ENCODE measurements at places on chromosomes 1 and 21.

GRCh38 chr1:196178083-196178635, 430.1 kb downstream of the KCNT2 start:
- no peak for DNase-seq

- no peak for DNase-seq
Measured at GRCh38 chr1:63975481-63975880, 201.7 kb downstream of the ROR1 start.

DNA sequence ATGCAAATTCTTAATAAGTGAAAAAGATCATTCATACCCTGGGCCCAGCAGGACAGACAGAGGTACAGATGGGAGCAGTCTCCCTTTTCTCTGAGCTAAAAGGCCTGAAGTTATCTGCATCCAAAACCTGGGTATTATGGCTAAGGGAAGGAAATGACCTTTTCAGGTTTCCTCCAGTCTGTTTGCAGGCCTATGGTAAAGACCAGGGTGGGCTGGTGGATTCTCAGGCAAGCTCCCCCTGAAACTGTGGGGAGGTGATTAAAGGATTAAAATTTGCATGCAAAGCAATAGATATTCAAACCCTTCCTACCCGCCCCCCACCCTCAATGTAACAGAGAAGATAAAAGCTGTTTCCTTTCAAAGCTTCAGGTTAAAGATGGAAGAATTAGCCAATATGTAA, 471.8 kb upstream of the RUNX1 start:
- no peak for DNase-seq

DNA sequence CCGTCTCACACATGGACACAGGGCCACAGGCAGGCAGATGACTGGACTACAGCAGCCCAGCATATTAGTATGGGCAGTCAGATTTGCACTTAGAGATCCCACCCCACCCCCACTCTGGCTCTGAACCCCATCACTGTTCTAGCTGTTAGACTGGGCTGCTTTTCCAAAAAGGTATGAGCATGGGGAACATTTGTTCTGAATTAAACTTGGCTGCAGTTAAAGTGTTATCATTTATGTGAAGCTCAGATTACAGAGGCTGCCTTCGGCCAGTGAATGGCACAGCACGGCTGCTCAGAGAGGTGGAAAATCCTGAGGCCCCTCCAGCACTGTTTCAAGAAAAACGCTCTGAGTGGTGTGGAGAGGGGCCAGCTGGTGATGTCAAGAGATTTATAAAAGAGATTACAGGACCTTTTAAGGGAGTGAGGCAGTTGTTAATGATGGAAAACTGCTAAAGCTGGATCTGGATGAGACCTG, 6.9 kb upstream of the NOS1AP start:
- DNase-seq, result no peak

DNA sequence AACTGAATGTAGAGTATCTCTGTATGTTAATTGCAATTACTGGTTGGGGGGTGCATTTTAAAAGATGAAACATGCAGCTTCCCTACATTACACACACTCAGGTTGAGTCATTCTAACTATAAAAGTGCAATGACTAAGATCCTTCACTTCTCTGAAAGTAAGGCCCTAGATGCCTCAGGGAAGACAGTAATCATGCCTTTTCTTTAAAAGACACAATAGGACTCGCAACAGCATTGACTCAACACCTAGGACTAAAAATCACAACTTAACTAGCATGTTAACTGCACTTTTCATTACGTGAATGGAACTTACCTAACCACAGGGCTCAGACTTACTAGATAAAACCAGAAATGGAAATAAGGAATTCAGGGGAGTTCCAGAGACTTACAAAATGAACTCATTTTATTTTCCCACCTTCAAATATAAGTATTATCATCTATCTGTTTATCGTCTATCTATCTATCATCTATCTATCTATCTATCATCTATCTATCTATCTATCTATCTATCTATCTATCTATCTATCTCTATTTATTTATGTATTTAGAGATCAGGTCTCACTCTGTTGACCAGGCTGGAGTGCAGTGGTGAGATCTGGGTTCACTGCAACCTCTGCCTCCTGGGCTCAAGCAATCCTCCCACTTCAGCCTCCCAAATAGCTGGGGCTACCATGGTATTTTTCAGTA, 47.8 kb downstream of the CHML start:
- DNase-seq, result no peak

- DNase-seq, result no peak
Measured at GRCh38 chr1:19110257-19110927, 99.7 kb downstream of the UBR4 start.

- no peak for DNase-seq
Measured at GRCh38 chr1:153611356-153611755, 1.6 kb downstream of the S100A16 start.

- no peak for DNase-seq
Measured at GRCh38 chr1:228185641-228185965, 20.0 kb downstream of the IBA57 start.

GRCh38 chr1:12595757-12596006, 22.3 kb downstream of the DHRS3 start:
- no peak for DNase-seq

- no peak for DNase-seq
Measured at GRCh38 chr1:22636353-22636752, at the start of gene C1QA. Gene C1QA (plus strand): TSS chr1:22636628. CDS start chr1:22637617, 989 bp downstream.

GRCh38 chr1:181910905-181911304, 150.6 kb downstream of the ZNF648 start:
- DNase-seq, result no peak

DNA sequence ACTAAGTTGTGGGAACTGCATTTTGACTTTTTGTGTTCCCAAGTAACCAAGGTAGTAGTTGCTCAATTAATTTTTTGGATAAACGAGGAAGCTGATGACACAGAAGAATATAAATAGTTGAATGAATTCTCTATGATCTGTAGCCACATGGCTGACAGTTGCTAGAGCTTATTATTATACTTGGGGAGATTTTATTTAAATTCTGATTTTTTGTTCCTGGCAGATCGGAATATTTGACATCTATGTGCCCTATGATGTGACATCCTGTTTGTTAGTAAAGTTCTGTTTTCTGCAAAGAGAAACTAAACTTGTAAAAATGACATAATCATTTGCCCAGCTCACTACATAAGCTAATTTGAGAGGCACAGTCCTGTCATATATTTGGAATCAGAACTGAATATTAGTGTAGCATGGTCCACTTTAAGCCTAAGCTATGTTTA, 9.7 kb upstream of the LYST start:
- no peak for DNase-seq

GRCh38 chr1:110829955-110830553, 42.9 kb upstream of the CD53 start:
- no peak for DNase-seq

DNA sequence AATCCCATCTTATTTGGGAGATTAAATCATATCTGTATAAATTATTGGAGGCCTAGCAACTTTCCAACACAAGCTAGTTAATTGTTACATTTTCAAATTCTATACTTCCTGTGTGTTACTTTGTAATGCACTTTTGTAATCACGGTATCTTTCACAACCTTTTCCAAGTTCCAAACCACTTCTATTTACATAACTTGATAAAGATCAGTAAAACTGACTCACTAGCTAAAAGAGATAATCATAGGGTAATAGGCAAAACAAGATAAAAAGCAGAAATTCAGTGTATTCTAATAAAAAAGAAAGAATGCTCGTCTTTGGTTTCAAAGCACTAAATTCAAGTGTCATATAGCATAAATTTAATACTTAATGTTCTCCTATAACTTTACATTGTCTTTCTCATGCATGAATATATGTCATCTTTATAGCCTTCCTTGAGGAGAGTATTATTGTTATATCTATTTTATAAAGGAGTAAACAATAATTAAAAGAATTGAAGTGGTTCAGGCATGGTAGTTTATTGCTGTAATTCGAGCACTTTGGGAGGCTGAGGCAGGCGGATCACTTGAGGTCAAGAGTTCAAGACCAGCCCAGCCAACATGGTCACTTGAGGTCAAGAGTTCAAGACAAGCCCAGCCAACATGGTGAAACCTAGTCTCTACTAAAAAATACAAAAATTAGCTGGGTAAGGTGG, 66.4 kb downstream of the RGS13 start:
- DNase-seq, result no peak

GRCh38 chr1:208175508-208175895, 68.7 kb downstream of the PLXNA2 start:
- DNase-seq, result no peak

GRCh38 chr21:25904044-25904695, 169.4 kb downstream of the GABPA start:
- DNase-seq, result no peak

GRCh38 chr1:30058970-30059369, 664.4 kb downstream of the MATN1 start:
- no peak for DNase-seq

GRCh38 chr1:25758466-25759070, 41.4 kb upstream of the SELENON start:
- no peak for DNase-seq

GRCh38 chr1:186536273-186536890, 75.5 kb upstream of the PDC start:
- no peak for DNase-seq

DNA sequence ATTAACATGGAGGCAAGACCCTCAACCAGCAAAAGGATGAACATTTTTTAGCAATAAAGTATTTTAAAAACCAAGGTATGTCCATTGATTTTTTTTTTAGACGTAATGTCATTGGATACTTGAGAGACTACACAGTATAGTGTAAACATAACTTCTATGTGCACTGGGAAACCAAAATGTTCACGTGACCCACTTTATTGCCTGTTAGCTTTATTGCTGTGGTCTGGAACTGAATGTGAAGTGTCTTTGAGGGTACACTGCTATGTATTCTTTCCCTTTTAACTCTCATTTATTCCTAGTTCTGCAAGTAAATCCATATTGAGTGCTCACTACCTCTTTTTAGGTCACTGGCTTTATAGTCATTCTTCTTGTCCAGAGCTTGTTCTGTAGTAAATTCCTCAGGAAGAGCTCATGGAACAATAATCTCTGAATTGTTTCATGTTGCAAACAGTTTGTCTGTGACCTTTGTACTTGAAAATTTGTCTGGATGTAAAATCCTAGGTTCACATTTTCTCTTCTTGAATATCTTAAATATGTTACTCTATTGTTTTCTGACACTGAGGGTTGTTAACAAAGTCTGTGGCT, 20.6 kb downstream of the ABCD3 start:
- DNase-seq, result no peak

DNA sequence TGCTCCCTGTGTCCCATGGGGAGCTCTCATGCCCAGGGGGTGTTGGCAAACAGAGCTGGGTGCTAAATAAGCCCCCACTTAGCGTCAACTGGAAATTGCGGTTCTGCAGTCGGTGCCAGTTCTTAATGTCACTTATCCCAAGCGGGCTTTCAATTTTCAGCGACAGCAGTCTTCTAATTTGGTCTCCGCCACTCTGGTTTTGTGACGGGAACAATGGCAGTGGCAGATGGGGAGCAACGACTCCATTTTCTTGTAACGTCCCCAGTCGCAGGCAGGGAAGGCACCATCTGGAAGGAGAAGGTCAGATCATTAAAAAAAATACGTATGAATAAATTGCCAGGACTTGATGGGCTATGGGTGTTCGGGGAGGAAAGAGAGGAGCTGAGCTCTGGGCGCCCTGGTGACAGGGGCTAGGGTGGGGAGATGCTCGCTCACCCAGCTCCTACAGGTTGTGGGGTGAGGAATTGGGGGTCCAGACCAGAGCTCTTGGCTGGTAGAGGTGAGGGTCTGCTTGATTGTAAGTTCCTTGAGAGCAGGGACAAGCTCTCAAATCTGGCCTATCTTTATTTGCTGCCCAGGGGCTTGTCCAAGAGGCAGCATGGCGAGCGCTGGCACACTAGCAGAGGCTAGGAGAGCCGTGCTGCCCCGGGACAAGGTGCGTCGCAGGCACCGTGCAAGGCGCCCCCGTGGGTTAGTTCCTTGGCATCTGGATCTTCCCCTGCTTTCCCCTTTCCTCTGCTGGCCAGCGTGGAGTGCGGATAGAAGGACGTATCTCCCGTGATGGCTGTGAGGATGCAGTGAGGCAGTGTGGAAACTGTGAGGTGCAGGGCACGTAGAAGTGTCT, 105.8 kb downstream of the ARHGEF10L start:
- DNase-seq, result no peak

DNA sequence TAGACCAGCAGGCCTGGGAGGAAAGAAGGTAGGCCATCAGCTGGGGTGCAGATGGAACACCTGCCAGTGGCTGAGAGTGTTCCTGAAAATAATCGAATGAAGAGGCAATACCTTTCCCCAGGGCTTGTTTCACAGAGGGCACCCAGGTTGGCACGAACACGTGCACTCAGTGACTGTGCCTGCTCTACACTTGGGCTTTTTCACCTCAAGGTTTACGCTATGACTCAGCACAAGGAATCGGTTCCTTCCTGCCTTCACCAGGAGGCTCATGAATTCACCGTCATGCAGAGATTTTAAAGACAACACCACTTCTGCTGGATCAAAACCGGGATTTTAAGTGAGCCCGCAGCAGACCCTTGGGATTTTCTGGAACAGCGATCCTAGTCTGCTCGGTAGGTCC, 118.5 kb upstream of the ADAR start:
- peak; percentile 25 for DNase-seq

DNA sequence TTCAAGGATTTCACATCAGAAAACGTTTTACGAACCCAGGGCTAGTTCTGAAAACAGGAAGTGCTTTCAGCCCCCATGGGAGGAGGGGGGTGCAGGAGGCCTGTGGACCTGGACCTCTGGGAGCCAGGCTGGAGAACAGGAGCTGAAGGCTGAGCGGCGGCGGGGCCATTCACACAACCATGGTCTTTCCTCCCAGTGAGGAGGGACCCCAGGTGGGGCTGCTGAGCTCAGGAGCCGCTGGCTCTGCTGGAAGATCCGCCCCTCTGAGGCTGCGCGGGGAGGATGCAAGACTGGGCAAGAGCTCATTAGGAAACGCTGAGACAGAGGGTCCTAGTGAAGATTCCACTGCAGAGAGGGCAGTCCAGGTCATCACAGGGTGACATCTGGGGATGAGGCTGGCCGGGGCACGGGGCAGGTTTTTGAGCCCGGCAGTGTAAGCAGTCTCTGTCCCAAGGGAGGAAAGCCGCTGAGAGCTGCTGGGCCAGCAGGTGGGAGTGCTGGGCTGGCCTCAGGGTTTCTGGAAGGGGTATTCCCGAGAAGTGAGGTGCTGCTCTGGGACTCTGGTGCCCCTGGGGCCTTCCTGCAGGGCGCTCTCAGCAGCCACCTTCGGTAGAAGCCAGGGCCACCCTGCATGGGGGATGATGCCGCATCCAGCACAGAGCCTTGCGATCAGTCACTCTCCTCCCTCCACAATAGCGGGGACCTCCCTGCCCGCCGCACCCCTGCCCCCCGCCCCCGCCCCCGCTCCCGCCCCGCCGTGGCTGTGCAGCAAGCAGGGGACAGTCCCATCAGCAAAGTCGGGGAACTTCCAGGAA, 7.5 kb downstream of the MX2 start:
- no peak for DNase-seq

GRCh38 chr21:29172282-29172681, 41.8 kb downstream of the MAP3K7CL start:
- DNase-seq, result no peak

DNA sequence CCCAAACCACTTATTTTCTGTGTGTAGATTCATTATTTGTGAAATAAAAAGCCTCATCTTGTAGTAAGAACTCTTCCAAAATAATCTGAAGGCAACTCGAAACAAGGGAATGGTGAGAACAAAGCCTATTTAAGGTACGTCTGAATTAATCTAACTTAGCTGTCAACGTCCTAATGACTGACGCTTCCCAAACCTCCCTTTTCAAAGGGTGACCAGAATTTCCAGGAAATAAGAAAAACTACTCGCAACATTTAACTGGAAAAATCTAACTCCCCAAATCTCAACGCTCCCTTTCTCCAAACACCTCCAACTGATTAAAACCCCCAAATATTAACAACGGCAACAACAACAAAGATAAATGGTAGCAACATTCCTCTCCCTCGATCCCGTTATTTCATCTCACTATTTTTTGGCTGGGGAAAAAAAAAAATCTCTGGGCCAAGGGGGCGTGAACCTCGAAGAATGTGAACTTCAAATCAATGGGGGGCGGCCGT, 693 bp downstream of the SRSF10 start:
- no peak for DNase-seq
